HTR-8/SVneo (cell line): ENCODE measurements at places on chromosomes 2 and 18.

DNA sequence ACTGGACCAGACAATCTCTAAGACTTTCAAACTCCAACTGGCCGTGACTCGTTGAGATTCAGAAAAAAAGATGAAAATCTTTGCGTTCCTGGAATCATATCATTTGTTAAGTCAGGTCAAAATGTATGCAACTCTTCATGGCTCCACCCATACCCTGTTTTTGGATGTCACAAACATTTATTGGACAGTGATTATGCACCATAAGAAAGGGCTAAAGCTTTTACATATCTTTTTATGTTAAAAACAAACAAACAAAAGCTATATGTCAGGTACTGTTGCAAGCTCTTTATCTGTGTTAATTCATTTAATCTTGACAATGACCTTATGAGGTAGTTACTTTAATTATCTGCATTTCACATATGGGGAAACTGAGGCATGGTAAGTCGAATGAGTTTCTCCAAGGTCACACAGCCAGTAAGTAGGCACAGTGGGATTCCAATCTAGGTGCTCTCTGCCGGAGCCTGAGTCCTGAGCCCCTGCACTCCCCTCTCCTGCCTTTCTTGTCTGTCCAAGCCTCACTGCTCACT is 145.7 kb upstream of the MYCN start:
- DNase-seq, result no peak

GRCh38 chr18:71125581-71125980 is 836.7 kb downstream of the SOCS6 start:
- DNase-seq, result no peak

- DNase-seq, result no peak
These were observed 219.8 kb upstream of the SPHKAP start for GRCh38 chr2:228401065-228401912.

DNA sequence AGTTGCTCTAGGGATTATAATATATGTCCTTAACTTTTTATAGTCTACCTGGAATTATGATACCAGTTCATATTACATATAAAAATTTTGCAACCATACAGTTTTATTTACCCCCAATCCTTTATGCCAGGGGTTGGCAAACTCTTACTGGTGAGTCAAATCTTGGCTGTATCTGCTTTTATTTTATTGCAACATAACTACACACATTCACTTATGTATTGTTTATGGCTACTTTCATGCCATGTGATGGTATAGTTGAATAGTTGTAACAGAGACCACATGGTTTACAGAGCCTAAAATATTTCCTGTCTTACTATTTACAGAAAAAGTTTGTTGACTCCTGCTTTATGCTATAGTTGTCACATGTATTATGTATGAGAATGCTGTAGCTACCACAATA is 25.8 kb upstream of the DLX2 start:
- DNase-seq, result no peak

DNA sequence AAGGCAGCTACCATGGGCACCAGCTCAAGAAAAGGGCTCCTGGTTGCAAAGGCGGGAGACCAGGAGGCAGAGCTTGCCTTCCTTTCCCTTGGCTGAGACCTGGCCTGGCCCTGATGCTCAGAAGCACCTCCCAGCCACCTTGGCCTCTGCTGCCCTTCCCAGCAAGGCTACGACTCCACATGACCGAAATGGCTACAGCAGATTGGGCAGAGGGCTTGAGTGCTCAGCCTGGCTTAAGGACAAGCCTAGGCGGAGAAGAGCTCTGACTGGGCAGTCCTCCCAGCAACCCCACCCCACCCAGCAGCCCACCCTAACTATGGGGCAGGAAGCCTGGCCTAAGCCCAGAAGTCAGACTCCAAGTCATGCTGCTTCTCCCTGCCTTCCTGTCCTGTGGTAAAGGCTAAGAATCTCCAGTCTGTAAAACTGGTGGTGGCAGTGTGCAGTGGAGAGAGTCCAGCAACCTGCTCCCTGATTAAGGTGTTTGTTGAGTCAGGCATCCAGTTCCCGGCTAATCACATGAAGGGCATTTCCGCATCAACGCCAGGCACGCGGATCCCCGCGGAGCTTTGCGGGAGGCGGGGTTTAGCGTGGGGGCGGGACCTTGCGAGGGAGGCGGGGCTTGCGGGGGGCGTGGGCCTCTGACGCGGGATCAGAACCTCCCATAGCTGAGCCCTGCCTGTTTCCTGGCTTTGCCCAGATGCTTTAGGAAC is 256.0 kb downstream of the BCL11A start:
- no peak for DNase-seq

DNA sequence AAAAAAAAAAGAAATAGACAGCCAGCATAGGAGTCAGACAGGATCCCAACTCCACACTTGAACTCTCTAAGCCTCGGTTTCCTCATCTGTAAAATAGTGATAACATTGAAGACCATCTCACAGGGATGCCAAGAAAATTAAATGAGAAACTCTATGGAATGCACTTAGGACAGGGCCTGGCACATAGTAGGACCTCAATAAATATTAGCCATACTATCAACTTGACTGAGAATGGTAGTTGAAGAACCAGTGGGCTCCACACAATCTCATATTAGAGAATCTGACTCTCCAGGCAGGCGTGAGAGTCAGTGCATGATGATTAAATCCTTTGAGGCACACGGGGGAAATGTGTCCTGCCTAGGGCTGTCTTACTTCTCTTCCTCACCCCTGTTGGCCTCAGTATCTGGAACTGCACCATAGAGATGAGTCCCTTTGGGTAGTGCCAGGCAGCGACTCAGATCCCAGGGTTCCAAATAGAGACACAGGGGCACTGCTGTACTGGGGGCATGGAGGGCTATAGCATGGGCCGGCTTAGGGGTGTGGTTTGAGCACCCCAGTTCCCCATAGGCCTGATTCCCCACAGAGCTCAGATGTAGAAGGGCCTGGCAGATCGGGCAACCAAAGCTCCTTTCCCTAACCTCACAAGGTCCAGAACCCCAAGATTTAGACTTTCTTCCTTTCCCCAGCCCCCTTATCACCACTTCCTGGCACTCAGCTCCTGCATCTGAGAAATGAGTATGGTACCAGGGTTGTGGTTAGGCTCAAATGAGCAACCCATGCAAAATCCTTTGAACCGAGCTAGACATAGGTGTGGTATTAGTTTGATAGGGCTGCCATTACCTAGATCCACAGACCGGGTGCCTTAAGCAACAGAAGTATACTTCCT is 51.3 kb upstream of the CAB39 start:
- no peak for DNase-seq

DNA sequence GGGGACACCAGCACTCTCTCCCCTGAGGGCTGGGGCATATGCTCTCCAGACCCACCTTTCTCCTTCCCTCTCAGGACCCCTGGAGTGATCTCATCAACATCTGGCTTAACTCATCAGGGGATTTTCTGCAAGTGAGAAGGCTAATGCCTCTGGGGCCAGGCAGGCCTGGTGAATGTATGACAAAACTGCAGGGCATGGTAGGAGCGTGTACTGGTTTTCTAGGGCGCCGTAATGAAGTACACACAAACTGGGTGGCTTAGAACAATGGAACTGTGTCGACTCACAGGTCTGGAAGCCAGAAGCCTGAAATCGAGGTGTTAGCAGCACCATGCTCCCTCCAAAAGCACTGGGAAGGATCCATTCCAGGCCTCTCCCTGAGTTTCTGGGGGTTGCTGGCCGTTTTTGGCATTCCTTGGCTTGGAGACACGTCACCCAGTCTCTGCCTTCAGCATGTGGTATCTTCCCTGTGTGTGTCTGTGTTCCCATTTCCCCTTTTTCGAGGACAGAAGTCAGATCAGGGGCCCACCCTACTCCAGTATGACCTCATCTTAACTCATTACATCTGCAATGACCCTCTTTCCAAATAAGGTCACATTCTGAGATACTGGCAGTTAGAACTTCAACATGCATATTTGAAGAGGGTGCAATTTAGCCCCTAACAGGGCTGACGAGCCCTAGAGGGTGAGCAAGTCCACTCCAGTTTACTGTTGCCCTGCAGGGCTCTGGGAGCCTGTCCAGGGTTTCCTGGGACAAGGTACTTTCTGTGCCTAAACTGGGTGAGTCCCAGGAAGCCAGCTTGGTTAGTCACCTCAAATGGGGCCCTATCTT is 45.5 kb upstream of the CAB39 start:
- no peak for DNase-seq

DNA sequence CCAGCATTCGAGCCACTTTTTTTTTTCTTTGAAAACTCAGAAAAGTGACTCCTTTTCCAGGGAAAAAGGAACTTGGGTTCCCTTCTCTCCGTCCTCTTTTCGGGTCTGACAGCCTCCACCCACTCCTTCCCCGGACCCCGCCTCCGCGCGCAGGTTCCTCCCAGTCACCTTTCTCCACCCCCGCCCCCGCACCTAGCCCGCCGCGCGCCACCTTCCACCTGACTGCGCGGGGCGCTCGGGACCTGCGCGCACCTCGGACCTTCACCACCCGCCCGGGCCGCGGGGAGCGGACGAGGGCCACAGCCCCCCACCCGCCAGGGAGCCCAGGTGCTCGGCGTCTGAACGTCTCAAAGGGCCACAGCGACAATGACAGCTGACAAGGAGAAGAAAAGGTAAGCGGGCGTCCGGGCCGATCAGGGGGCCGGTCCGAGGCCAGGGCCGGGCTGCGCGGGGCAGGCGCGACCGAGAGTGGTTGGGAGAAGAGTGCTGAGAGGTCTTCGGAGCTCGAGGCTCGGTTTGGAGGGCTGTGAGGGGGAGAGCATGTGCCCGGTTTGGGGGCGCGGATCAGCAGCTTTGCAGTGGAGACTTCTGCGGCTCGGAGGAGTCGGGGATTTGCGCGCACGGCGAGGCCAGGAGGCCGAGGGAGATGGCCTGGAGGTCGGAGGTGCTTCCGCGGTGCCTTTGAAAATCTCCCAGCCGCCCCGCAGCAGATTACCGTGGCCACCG is 502 bp downstream of the EPAS1 start:
- DNase-seq, result no peak

- DNase-seq, result no peak
These were observed 51.7 kb downstream of the COX7A2L start for GRCh38 chr2:42309366-42309765.

DNA sequence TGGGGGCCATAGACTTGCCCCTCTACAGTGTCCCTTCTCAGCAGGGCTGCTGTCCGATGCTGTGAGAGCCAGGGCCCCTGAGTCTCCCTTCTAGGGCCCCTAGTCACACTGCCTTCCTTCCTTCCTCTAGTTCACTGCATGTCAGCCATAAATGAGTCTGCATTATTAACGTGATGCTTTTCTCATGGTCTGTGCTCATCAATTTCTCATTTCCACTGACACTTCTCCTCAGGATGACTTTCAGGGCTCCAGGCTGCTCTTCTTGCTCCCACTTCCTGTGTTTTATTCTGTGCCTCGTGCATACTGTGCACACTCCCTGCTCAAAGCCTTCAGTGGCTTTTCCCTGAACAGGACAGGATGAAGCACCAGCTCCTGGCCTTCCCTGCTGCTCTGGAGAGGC is 146.5 kb downstream of the FAM210A start:
- DNase-seq, result no peak

GRCh38 chr2:203934041-203934492 is 2.5 kb upstream of the ICOS start:
- DNase-seq, result no peak

GRCh38 chr2:32976409-32977063 is 29.8 kb downstream of the LTBP1 start:
- DNase-seq, result no peak

- no peak for DNase-seq
These were observed 936.6 kb upstream of the FANCL start for GRCh38 chr2:59177748-59178147.

DNA sequence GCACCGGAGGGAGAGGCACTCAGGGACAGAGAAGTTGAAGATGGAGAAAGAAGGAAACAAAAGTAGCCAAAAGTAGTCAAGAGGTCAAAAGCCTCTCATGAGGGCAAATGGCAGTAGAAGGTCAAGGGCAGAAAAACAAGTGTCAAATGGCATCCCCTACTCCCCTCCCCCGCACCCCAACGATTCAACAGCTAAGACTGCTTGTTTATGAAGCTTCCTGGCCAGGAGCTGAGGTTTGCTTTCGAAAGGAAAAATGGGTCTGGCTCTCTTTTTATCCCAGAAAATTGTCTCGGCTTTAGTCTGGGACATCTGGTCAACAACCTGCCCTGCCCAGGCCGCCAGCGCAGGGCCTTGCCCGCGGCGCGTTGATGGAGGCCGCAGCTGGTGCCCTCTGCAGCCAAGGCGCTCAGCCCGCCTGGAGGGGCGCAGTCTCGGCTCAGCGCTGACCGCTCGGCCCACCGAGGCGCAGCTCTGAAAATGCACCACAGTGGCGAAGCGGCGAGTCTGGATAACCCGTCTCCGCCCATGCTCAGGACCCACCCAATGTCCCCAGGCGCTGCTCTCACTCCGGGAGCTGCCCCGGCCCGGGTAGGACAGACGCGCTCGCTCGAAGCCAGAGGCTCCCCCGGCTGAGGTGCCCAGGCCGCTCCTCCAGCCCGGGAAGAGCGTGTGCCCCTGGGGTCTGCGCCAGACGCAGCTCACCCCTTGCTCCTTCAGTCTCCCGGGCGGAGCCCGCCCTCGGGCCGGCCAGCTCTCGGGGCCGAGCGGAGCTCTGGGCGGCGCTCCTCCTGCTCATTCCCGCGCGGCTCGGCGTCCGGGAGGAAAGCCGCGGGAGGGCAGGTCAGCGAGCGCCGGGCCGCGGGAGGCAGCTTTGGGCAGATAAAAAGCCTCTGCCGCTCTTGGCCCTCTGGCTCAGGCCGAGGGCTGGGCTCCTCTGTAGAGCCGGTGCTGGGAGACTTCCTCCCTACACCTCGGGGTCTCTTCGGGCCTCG is 1.8 kb upstream of the TBR1 start:
- DNase-seq, result no peak

GRCh38 chr18:51578406-51578980 is 381.0 kb upstream of the MEX3C start:
- DNase-seq, result no peak

DNA sequence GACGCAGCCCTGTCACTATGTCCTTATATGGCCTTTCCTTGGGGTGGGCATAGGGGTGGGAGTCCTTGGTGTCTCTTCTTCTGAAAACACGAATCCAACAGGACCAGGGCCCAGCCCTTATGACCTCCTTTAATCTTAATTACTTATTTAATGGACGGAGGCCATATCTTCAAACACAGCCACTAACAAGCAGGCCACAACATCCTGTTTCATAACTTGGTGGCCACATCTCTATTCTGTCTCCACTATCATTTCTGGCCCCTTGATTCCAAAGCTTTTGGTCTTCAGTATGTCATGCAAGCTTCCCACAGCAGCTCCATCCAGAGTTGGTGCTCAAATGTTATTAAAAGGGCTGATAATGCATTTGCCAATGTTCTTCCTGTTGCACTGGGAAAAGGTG is 287.3 kb upstream of the SMIM21 start:
- no peak for DNase-seq

- no peak for DNase-seq
These were observed 10.8 kb downstream of the TYMS start for GRCh38 chr18:668260-668659.

DNA sequence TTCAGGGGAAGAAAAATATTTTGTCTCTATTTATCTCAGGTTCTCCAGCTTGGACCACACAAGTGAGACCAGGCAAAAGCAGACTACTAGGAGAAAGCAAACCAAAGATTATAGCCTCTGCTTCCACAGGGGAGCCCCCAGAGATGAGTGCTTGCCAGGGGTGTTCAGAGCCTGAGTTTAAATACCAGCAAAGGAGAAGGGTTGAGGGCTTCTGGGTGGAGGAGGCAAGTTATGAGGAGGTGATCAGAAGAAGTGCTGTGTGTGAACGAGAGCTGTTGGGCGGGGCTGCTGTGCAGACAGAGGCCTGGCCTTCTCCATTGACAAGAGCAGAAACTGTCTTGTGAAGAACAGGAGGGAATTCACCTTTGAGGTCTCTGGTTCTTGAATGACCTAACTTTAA is 32.8 kb upstream of the PXDN start:
- DNase-seq, result no peak

GRCh38 chr2:58794103-58794502 is 553.0 kb upstream of the FANCL start:
- DNase-seq, result no peak

GRCh38 chr18:55240978-55241377 is 281.7 kb upstream of the CCDC68 start:
- DNase-seq, result no peak
